ENCODE measurements at places on chromosomes 3 and 15.

DNA sequence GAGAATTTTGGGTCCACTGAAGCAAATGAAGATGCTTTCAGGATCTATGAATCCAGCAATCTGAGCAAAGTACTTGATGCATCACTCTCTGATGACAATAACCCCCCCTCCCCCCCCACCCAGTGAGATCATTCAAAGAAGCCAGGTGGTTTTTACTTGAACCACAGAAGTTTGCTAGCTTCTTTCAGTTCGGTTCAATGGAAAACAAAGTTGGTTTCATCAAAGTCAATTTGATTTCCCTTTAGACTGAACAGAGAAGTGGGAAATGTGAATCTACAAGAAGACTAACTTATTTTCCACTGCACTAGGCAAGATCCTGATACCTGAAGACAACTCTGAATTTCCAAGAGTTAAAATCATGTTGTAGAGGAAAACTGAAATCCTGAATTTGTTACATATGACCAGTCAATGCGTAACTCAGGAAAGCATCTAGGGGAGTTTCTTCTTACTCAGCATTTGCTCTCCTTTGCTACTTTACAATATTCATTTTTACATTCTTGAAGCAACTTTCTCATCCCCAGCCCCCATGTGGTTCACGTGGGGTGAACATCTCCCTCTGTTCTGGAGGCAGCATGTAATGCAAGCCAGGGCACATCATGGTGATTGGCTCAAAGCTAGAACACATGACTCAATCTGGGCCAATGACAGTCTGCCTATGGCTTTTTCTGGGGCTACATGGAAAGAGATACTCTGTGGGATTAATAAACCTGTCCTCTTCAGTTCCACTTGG, 572.6 kb downstream of the FOXP1 start:
- DNase-seq, result no peak

DNA sequence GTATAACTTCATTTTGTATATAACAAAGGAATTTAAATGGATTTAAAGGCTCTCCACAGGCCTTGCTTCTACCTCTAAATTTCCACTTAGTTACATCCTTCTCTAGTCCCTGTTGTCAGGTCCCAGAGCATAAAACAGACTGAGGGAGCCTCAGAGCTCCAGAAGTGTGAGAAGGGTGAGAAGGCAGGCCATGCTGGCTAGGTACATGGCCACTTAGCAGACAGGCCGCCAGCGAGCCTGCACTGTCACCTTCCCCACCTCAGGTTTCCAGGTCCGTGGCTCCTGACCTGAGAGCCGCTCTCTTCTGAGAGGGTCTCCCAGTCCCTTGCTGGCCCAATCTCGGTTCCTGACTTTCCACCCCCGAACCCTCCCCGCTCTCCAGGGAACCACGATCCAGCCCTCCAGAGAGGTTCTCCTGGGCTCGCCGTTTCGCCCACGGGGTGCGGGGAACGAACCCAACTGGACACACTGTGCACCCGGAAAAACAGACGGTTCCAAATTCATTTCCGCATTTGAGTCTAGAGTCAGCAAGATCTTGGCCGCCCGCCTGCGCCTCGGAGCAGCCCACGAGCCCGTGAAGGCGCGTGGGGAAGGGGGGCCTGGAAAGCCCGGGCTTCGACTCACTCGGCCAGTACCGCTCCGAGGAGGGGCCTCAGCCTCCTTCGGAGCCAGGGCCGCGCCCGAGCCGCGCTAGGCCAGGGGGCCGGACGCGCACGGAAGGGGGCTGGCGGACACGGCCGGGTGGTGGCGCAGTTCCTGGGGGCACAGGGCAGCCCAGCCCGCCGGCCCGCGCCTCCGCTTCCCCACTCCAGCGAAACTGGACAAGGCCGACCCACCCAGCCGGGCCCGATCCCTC, 16.7 kb upstream of the SOX2 start:
- DNase-seq, result no peak

DNA sequence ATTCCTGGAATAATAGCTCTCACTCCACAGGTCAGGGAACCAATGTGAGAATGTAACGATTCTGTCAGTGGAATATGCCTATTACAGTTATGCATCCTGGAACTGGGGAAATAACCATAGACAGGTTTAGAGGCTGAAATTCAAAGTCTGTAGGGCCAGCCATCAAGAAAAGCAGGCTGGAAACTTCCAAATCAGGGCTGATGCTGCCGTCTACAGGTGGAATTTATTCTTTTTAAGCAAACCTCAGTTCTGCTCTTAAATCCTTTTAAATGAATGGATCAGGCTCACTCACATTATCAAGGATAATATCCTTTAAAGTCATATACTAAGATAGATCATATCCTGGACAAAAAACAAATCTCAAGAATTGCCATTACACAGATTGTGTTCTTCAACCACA, 699.8 kb downstream of the NR2F2 start:
- no peak for DNase-seq

GRCh38 chr15:69719527-69720240, 267.1 kb downstream of the RPLP1 start:
- peak; percentile 71 for DNase-seq

GRCh38 chr3:71208211-71209095, 375.1 kb downstream of the FOXP1 start:
- no peak for DNase-seq

GRCh38 chr15:42843699-42844098, 76.9 kb downstream of the TTBK2 start:
- no peak for DNase-seq

GRCh38 chr3:17040322-17040989, 155.7 kb downstream of the PLCL2 start:
- no peak for DNase-seq

- no peak for DNase-seq
Observed at GRCh38 chr3:123813876-123814275, 70.3 kb downstream of the MYLK start.

- DNase-seq, result no peak
Observed at GRCh38 chr3:36908647-36909180, 36.1 kb downstream of the TRANK1 start.

DNA sequence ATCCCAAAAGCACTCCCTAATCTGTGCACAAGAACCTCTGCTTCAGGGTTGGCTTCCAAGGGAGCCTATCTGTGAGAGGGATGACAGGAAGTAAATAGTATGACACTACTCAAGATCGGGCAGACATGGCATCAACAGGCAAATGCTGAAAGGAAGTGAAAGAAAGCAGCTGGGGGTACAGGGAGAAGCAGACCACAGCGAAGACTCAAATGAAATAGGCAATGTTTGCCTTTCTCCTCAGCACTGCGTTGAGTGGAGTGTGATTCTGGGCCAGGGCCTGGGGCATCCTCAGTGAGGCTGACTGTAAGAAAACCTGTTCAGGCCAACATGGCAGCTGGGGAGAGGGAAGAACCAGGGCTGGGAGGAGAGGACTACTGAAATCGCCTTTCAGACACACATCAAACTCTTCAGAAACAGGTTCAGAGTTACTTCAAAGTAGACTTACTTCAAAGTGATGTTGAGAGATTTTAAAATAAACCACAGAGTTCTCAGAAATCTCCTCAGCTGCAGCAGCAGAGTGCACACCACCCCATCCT, 96.6 kb downstream of the SLC9A9 start:
- DNase-seq, result peak; percentile 5

DNA sequence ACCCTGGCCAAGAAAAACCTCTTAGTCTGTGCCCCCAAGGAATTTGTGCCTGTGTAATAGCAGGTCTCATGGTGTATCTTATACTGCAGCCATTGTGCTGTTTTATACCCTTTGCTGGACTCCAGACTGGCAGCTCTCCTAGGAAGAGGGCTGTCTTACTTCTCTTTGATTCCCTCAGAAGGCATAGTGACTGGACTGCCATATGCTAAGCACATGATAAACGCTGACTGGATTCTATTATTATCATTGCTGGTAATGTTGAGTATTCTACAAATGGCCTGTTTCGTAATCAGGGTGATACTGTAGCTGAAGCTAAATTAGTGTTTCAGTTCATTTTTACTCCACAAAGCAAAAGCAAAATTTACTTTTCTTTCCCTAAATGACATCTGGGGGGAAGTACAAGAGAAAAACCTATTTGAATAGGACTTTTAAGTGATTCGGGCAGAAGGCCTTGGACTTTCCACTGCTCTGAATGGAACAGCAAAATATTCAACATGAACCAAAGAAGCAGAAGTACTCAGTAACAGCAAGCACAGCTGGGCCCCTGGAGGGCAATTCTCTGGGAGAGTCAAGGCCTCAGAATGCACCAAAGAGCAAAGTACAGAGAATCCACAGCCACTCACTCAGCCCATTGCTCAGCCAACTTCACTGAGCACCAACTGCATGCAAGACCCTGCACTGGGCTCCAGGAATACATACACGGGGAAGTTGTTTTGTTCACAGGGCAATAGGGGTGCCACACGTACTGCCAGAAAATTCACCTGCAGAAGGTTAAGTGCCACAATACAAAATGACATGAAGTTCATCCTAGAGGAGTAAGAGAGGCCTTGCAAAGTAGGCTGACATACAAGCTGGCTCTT, 7.9 kb upstream of the BCL2A1 start:
- DNase-seq, result no peak

GRCh38 chr15:60649845-60650548, 171.1 kb upstream of the ICE2 start:
- DNase-seq, result peak; percentile 31

DNA sequence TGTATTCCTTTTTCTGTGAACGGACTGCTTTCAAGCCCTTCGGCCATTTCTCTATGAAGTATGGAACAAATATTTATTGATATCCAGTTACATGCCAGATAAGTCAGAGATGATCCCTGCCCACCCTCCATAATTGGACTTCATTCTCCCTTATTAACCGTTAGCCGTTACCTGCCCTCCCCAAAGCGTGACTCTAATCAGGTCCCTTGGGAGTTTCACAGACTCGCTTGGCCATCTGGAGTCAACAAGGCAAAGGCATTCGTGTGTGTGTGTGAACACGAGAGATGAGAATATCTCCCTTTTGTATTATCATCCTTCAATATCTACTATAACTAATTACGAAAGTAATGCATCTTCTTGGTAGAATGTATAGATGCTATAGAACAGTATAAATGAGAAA, 314.5 kb downstream of the TLE3 start:
- DNase-seq, result no peak

DNA sequence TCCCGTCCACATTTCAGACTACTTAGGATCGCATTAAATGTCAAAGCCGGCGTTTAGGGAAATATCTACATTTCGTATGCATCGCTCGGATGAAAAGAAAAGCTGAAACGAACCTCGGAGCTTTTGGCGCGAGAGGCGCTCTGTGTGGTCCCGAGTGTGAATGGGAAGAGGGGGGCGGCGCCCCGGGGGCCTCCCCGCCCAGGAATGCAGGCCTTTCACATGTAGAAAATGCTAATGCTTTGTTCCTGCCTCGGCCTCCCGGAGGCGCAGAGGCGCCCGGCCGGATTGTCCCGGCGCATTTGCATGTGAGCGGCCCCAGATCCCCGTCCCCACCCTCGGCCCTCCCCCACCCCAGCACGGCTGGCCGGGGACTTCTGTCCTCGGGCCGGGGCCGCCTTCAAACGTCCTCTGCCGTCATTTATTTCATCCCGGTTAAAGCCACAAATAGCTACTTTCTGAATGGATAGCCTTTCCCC, 37.0 kb upstream of the TRIM71 start:
- DNase-seq, result no peak

DNA sequence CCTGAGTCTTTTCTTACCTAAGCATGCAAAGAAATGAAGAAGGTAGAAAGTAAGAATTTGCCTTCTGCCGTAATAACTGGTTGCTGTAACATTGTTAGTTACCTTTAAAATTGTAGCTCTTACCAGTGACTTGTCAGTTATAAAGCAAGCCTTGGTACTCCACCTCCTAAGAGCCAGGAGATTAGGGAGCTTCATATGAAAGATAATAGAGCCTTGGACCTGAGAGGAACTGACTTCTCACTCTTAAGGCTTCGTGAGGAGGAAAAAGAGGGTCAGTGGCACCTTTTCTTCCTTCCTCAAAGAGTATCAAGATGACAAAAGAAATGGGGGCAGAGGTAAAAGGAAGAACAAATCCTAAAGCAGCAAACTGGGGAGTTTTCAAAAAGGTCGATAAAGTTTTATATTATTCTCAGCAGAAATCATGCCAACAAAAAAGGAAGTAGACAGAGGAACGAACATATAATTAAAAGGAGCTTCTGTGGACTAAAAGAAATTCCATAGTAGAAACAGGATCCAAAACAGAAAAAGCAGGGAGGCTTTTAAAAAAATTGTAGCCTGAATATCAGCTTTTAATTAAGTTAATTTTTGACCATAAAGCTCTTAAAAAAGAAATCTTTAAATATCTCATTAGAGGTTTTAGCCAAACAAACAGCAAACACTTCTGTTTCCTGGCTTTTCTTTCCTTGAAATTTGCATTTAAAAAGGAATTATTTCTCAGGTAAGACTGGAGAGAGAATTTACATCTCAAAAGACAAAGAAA, 847.1 kb upstream of the ALCAM start:
- no peak for DNase-seq

GRCh38 chr3:36868614-36869436, 76.0 kb downstream of the TRANK1 start:
- peak; percentile 47 for DNase-seq

DNA sequence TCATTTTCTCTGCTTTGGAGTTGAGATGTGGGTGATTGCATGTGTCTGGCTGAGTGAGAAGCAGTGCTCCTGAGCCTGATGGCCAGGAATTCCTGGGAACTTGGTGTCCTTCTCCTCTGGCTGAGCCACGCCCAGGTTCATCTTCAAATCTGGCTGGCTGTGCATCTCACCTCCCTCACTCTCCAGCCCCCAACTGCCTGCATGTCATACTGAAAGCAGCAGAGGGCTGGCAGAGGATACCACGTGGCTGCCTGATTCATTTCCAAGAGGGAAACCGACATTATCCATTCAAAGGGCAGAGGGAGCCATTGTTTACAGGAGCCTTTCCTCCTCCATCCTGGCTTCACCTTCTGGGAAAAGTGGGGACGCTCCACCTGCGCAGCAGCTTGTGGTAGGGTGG, 57.4 kb downstream of the ABHD5 start:
- no peak for DNase-seq

DNA sequence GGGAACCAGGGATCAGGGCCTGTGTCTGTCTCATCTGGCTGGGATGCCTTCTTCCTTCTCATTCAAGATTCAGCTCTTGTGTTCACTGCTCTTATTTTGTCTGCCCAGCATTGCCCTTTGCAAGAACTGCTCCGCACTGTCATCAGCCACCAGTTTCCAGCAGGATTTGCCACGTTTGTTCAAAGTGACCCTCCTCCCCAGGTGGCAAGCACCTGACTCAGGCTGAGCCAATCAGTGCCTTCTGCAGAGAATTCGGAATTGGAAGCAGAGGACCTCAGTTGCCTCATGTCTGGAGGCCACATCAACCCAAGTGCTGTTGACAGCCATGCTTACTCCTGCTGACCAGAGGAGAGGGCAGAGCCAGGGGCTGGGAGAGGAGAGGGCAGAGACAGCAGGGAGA, 124.5 kb downstream of the SMAD6 start:
- DNase-seq, result no peak

DNA sequence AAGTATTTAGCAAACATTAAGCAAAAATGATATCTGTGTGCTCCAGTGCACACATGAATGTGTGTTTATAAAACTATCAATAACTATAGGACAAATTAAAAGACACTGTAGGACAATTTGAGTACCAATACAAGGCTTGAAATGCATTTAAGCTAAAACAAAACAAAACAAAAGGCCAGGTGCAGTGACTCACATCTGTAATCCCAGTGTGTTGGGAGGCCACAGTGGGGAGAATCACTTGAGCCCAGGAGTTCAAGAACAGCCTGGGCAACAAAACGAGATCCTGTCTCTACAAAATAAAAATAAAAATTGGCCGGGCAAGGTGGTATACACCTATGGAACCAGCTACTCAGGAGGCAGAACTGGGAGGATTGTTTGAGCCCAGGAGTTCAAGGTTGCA, 50.7 kb downstream of the CSNK1G1 start:
- no peak for DNase-seq

- DNase-seq, result no peak
Observed at GRCh38 chr15:35627696-35628095, 81.7 kb upstream of the DPH6 start.

GRCh38 chr3:171950373-171950772, 89.0 kb upstream of the FNDC3B start:
- no peak for DNase-seq

Measured in activated gamma-delta T cell treated with Interleukin-2 at 50 U/mL for 16 hours (primary cell).